ENCODE measurements at places on chromosomes 13 and 19.

DNA sequence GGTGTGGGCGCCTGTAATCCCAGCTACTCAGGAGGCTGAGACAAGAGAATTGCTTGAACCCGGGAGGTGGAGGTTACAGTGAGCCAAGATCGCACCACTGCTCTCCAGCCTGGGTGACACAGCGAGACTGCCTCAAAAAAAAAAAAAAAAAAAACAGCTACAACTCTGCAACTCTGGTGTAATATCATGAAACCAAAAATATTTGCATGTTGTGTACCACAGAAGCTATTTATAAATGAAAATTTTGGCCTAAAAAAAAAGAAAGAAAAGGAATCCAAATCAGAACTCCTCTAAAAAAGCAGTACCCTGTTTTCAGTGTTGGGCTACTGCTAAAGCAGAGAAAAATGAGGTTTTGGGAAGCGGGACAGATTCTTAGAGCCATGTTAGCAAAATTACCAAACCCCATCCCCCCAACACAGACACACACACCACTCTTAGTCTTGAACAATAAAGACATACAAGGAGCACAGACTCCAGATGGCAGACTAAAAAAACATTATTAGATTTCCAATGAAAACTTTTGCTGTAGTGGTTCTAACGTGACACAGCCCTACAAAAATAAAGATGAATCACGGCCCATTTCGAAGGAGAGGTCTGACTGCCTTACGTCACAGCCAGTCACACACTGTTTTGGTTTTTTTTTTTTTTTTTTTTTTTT, 51.5 kb downstream of the INSR start:
- peak; percentile 72 for DNase-seq

- DNase-seq: no peak
Measured at GRCh38 chr13:36192166-36192565, 22.2 kb downstream of the SOHLH2 start.

DNA sequence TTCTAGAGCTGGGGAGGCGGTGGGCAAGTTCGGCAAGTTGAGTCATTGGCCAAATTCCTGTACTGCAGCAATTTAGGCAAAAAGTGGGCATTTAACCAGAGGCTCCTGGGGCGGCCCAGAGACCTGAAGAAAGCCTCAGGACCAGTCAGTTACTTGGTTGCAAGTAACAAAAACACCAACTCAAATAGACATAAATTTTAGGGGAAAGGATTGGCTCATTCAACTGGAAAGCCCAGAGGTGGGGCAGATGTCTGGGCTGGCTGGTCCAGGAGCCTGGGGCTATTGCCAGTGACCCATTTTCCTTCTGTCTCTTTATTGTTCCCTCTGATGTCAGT, 97.1 kb downstream of the SIPA1L3 start:
- no peak for DNase-seq

- no peak for DNase-seq
Measured at GRCh38 chr19:13610039-13610691, 103.9 kb upstream of the CACNA1A start.
